ENCODE measurements at places on chromosomes 12 and 14. TPM values are rescaled to one million over a fixed set of nuclear protein-coding genes. Genes with fewer than 3 reads are reported as not detected.

- no peak overlapping the region for H3K4me3 ChIP-seq
- no peaks in the 10 kb centered on the region for H3K36me3 ChIP-seq
- no peaks in the 10 kb centered on the region for H3K27me3 ChIP-seq
- peaks cover 3% of the 10 kb centered on the region for H3K4me1 ChIP-seq
- DNase-seq: no peak
Observed at GRCh38 chr12:92604786-92605185, 98.0 kb upstream of the PLEKHG7 start.

The RNF31 gene
- 19.2 TPM for total RNA-seq

DNA sequence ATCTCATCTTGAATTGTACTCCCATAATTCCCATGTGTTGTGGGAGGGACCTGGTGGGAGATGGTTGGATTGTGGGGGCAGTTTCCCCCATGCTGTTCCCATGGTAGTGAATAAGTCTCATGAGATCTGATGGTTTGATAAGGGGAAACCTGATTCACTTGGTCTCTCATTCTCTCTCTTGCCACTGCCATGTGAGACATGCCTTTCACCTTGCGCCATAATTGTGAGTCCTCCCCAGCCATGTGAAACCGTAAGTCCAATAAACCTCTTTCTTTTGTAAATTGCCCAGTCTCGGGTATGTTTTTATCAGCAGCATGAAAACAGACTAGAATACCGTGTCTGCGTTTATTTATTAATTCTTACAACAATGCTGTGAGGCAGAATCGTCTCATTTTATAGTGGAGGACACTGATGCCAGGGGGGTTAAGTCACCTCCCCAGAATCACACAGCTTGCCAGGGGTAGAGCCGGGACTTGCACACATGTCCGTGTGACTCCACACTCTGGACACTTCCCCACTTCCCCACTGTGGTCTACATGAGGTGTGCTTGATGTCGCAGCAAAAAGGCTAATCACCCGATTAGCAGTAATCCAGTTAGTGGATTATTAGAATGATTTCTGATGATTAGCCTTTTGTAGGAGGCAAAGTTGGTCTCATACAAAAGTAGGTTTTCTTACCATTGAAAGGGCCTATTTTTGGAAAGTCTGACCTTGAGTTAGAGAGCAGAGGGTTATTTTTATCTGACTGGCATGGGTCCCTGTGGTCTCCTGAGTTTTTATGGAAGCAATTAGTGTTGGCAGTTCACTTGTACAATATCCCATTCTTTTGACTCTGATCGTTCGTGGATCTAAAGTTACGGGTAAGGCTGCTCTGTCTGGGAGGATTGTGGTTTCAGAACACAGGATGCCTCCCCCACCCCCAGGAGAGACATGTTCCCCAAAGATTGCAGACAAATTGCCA, 47.4 kb upstream of the BCL7A start:
- H3K4me3 ChIP-seq: no peak overlapping the region
- no peaks in the 10 kb centered on the region for H3K36me3 ChIP-seq
- H3K27ac ChIP-seq: no peak overlapping the region
- H3K27me3 ChIP-seq: no peaks in the 10 kb centered on the region
- DNase-seq: no peak
- H3K4me1 ChIP-seq: no peaks in the 10 kb centered on the region

GRCh38 chr12:122062832-122063693, 15.5 kb upstream of the MLXIP start:
- H3K4me1 ChIP-seq: peaks cover 32% of the 10 kb centered on the region
- H3K27me3 ChIP-seq: no peaks in the 10 kb centered on the region
- DNase-seq: peak; percentile 83
- H3K27ac ChIP-seq: peak overlapping the region; percentile 45
- H3K4me3 ChIP-seq: no peak overlapping the region

DNA sequence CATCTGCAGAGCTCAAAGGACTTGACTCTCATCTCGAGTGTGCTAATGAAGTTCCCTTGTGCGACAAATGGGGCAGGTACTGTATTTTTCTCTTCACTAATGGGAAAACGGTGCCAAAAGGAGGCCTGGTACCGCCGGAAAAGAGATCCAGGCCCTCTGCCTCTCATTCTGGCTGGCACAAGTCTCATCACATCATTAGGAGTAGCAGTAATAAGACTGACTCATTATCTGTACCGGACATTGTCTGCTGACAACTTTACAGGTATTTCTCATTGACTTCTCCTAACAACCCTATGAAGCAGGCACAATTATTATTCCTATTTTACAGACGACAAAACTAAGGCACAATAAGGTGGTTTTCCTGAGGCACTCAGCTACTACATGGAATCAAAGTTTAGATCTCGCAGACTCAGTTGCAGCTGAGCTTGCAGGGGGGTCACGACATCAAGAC, 668 bp downstream of the APPL2 start:
- DNase-seq: no peak
- H3K4me1 ChIP-seq: peaks cover 13% of the 10 kb centered on the region

DNA sequence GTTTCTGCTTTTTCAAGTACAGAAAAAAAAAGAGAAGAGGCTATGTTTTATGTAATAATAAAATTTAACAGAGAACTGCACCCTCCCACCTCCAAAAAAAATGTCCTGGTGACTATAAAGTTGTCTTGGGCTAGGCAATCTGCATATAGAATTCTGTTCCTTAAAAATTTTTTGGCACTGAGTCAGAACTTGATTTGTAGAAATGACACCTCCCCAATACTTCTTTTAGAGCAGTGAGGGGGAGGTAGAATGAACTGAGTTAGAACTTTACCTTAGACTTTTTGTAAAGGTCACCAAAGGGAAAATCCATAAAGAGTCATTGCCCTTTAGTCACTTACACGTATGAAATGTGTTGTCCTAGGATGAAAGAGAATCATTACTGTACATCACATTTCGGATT, 80.0 kb downstream of the BTG1 start:
- DNase-seq: no peak
- H3K4me3 ChIP-seq: no peak overlapping the region
- peaks cover 2% of the 10 kb centered on the region for H3K4me1 ChIP-seq
- no peak overlapping the region for H3K27ac ChIP-seq
- H3K27me3 ChIP-seq: no peaks in the 10 kb centered on the region
- H3K36me3 ChIP-seq: no peaks in the 10 kb centered on the region

The CIDEB gene
- 34.0 TPM for total RNA-seq

GRCh38 chr14:72788972-72789728, 104.8 kb downstream of the DPF3 start:
- no peak overlapping the region for H3K27ac ChIP-seq
- H3K27me3 ChIP-seq: no peaks in the 10 kb centered on the region
- H3K36me3 ChIP-seq: no peaks in the 10 kb centered on the region
- no peak for DNase-seq
- no peak overlapping the region for H3K4me3 ChIP-seq
- H3K4me1 ChIP-seq: peaks cover 23% of the 10 kb centered on the region

The SNX6 gene
- total RNA-seq: 71.5 TPM

- no peak overlapping the region for H3K27ac ChIP-seq
- H3K27me3 ChIP-seq: no peaks in the 10 kb centered on the region
- H3K4me1 ChIP-seq: no peaks in the 10 kb centered on the region
- no peak overlapping the region for H3K4me3 ChIP-seq
Observed at GRCh38 chr12:45613296-45613695, 116.2 kb upstream of the ARID2 start.

- H3K27me3 ChIP-seq: no peaks in the 10 kb centered on the region
- no peaks in the 10 kb centered on the region for H3K36me3 ChIP-seq
- no peak for DNase-seq
- H3K27ac ChIP-seq: no peak overlapping the region
- no peak overlapping the region for H3K4me3 ChIP-seq
- no peaks in the 10 kb centered on the region for H3K4me1 ChIP-seq
Observed at GRCh38 chr14:96762650-96763049, 34.5 kb upstream of the VRK1 start.

DNA sequence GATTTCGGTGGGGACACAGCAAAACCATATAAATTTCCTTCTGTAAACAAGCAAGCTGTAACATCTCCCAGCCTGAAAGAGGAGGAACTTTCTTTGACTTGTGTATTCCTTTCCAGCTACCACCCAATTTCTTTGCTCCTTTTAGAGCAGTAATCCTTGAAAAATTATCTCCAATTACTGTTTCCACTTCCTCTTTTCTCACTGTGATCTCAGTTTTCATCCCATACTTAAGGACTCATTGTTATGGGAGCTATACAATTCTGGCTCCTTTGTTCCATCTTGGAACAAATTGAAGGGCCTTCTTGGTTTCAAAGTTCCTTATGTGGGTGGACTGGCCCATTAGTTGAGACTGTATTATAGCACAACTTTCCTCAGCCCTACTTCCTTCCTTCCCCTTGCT, 152.6 kb downstream of the AKAP6 start:
- no peaks in the 10 kb centered on the region for H3K27me3 ChIP-seq
- H3K4me3 ChIP-seq: no peak overlapping the region
- H3K27ac ChIP-seq: no peak overlapping the region
- H3K36me3 ChIP-seq: no peaks in the 10 kb centered on the region

GRCh38 chr14:84456946-84457345, 1073.0 kb upstream of the FLRT2 start:
- H3K27me3 ChIP-seq: no peaks in the 10 kb centered on the region
- H3K27ac ChIP-seq: no peak overlapping the region
- no peaks in the 10 kb centered on the region for H3K4me1 ChIP-seq
- DNase-seq: no peak
- no peaks in the 10 kb centered on the region for H3K36me3 ChIP-seq

All from ovary (tissue), 10 donors.